Right kidney (tissue), 9 donors: ENCODE measurements at places on chromosomes 12 and 14.

DNA sequence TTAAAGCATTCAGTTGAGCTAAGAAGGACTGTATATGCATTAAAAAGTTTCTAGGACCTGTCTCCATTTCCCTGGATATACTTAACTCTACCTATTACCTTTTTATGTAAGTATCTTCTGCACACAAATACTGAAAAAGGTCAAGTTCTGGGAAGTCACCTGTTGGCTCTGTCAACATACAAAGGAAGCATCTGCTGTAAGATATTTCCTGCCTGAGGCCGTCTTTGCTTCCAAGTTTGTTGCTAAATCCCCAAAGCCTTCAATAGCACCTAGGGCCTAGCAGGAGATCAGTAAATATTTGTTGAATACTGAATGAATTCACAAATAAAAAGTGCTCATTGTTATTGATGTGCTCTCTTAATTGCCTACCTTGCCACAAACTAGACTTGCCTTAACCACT, 188.4 kb downstream of the DUSP6 start:
- DNase-seq = no peak

- DNase-seq = peak; percentile 77
Measured at GRCh38 chr14:36661506-36662257, at the start of gene PAX9. Gene PAX9, plus strand, starts transcription at chr14:36661860. Its CDS starts 230 bp downstream, at chr14:36662090.

DNA sequence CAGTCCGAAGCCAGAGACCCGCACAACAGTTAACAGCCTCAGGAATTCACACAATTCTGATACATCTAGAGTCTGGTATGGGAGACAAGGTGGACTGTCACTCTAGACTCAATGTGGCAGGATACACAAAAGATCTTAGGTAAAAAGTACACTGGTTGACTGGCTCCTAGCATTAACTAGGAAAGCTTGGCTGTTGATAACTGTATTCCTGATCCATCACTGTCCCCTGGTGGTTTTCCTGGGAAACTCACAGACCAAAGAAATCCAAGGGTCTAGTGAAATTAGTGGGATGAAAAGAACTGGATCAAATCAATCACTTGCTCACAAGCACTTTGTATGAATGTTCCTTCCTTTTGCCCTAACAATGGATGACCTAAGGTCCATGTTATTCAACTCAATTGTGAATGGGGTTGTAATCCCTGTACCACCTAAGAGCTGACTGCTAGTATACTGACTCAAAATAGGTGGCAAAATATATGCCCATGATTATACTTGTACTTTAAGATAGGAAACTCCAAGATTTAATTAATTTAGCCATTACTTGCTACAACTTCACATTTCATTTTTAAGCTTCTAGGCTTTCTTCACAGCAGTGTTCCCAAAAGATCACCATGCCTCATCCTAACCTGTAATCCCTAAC, 14.0 kb downstream of the NPC2 start:
- no peak for DNase-seq

DNA sequence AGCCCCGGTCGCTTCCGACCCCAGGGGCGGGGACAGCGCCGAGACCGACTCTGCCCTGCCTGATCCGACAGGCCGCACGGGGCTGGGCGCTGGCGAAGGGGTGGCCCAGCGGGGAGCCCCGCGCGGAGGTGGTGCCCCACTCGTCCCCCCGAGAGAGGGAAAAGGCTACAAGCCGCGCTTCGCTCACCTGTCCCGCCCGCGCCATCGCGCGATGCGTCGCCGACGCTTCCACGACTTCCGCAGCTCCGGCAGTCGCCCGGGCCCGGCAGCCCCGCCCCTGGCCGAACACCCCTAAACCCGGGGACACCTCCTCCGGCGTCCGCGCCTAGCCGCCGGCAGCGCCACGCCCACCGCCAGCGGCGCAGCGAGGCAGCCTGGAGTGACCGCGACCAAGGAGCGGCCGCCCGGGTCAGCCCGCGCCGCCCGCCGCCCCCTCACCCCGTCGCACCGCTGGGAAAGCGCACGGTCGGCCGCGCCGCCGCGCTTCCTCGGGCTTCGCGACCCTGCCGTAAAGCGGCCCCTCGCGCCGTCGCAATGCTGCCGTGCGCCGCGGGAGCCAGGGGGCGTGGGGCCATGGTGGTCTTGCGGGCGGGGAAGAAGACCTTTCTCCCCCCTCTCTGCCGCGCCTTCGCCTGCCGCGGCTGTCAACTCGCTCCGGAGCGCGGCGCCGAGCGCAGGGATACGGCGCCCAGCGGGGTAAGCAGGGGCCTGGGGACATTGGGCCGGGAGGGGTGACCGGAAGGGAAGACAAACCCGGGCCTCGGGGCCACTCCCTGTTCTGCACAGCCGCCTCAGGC, at the start of the genes BAG5 and COA8:
BAG5 (minus strand) TSS at position 229 of the 797 bp plus-strand sequence. CDS start 1,493 bp downstream, outside the sequence.
COA8 (plus strand) TSS at position 532 of the 797 bp plus-strand sequence; CDS start at position 574, 42 bp downstream.
- peak; percentile 93 for DNase-seq

DNA sequence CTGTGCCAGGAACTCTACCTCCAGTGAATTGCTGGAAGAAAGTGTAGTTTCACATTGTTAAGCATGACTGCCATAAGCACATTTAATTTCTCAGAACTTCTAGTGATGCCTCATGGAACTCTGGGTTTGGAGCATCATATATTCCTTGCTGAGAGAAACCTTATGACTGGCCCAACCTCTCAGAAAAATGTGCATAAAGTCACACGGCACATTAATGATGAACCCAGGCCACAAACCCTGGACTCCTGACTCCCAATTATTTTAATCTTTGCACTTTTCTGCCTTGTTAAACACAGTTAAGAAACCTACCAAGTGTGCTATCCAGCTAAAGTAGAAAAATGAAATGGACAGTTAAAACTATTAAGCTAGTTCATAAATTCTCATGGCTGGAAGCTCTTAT, 5.6 kb downstream of the TCP11L2 start:
- DNase-seq = no peak

DNA sequence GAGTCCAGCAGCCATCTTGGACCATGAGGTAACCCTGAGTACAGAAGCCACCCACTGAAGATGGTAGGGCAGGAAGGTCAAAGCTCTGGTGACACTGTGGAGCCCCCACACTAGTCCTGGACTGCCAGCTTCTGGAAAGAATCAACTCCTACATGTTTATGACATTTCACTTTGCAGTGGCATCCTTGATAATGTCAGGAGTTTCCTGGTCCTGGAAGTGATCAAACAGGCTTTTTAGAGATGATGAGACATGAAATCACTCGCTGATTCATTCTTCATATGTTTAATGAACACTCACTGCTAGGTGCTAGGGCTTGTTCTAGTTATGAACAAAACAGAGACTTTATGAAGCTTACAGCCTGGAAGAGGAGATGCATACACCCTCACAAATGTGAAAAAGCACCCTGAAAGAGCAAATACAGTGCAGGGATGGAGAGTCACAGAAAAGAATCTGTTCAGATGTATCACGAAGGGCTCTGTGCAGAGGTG, 15.8 kb upstream of the HNF1A start:
- no peak for DNase-seq

DNA sequence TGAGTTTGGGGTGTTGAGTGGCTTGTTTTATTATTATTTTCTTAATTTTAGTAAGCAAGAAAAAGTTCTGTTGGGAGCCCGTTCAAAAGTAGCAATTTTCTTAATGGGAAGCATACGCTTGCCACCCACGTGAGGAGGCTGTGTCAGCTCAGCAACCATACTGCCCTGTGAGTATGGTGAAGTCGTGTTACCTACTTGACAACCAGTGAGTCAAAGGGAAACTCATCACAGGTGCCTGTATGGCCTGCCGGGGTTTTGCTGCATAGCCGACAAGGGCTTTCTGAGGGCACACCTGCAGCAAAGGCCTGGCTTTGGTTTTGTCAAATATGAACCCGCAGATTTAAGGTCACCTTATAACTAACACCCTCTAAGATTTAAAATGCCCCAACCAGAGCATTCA, 31.1 kb downstream of the PITPNM2 start:
- DNase-seq = no peak

DNA sequence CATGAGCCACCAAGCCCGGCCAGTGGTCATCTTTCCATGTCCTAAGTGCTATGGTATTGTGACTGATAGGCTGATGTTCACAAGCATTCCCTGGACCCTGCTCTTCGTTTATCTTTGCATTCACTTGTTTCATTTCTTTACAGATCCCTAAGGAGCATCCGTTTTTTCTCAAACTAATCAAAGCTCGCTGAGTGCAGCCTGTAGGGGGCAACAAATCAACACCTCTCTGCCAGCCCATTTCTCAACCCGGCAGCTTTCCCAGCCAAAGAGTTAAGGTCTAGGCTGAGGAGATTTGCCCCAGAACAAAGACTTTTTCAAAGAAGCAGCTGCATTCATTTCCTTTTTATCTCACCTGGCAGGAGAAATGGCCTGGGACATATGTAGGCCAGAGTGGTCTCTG, 12.1 kb downstream of the SIRT4 start:
- DNase-seq = no peak

GRCh38 chr14:102317564-102318248, 1.8 kb upstream of the ZNF839 start:
- DNase-seq = no peak

DNA sequence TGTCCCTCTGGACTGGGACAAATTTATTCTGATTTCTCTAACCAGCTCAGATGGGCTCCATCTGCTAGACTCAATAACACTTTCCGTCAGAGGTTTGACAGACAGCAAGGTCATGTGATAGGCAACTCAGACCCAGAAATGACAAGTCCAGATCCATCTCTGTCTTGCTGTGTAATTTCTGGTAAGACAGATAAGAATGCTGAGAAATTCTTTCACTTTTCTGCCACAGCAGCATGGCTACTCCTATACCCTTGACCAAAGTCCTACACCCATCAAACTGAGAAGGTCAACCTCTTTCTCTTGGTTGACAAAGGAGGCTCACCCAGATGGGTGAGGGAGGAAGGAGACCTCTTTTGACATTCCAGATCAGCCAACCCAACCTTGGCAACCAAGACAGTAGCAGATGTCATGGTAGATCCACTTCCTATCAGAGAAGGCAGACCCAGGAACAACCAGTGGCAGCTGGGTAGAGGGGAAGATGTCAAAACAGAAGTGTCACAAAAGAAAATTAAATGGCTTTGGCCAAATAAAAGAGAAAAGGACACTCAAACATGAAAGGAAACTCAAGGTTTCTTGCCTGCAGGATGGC, 36.9 kb upstream of the PRKAB1 start:
- no peak for DNase-seq

DNA sequence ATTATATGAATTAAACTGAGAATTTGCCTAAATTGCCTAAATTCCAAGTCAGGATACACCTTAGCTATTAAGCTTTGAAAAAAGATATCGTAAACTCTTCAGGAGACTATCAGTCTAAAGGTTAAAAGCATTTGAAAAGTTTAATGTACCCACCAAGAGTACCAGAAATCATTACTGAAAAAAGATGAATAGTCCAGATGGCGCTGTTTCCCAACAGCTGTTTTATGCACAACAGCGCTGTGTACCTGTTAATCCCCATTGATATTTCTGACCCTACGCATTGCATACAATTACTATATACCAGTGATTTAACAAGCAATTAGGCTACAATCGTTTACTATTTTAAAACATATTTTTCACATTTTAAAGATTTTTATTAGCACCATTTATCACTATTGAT, 185.0 kb downstream of the PLCZ1 start:
- no peak for DNase-seq
